Lung microvascular endothelial cell (primary cell): ENCODE measurements at places on chromosomes 5 and 9. TPM values are rescaled to one million over a fixed set of nuclear protein-coding genes. Genes with fewer than 3 reads are reported as not detected.

The DDX4 gene
- total RNA-seq, result not detected in 2 replicates

The CDH6 gene
- total RNA-seq, result under 0.01 TPM in 1 of 2 replicates, not detected in the other

The EIF4EBP3 gene
- 0.87 and 1.2 TPM in 2 replicates for total RNA-seq

The SLC6A3 gene
- total RNA-seq, result not detected in 2 replicates

GRCh38 chr9:79883073-79883645 lies 311.4 kb downstream of the TLE4 start:
- no peak for DNase-seq

- DNase-seq, result no peak
Measured at GRCh38 chr9:16735001-16735400, 135.5 kb downstream of the BNC2 start.

The GRIN1 gene
- total RNA-seq, result under 0.01 and 0.22 TPM in 2 replicates

GRCh38 chr9:7223981-7224380 lies 466.2 kb downstream of the KDM4C start:
- no peak for DNase-seq

- DNase-seq, result no peak
Measured at GRCh38 chr9:83680233-83680632, 27.5 kb downstream of the UBQLN1 start.

- no peak for DNase-seq
Measured at GRCh38 chr9:108445431-108446071, 410.2 kb downstream of the ACTL7B start.

- peak; percentile 84 for DNase-seq
Measured at GRCh38 chr5:180291943-180292831, at the start of gene MAPK9. Gene MAPK9 (minus strand): TSS chr5:180292083. CDS start chr5:180280561, 11,522 bp downstream.

The FOXD4L6 gene
- total RNA-seq, result under 0.01 TPM in 1 of 2 replicates, not detected in the other

The PHF24 gene
- not detected in 2 replicates for total RNA-seq

The NRARP gene
- total RNA-seq, result 18.7 and 28.3 TPM in 2 replicates

- DNase-seq, result no peak
Measured at GRCh38 chr9:78644359-78644758, 347.4 kb downstream of the PSAT1 start.

The NR4A3 gene
- total RNA-seq, result under 0.01 TPM in 2 replicates

DNA sequence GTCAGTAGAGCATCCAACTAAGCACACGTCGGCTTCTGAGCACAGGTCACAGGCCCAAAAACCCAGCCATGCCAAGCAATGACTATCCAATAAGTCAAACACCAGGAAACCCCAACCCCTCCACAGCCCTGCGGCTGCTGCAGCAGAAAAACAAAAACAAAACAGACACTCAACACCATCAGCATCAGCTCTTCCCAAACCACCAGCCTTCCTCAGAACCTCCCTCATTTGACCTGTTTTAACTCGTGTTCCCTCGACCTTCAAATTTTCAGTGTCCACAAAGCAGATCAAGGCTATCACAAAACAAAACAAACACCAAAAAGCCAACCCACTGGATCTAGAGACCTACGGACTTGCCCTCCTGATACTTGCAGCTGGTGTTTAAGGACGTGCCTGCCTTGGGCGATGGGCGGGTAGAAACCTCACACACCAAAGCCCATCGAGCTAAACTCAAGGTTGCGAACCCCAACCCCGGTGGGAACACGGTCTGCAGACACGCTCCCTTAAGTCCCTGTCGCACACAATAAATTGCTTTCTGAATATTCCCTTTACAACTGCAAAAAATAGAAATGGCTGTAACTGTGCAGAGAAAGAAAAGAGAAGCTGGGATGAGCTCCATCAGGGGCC lies 247.1 kb upstream of the ANKRD55 start:
- no peak for DNase-seq

DNA sequence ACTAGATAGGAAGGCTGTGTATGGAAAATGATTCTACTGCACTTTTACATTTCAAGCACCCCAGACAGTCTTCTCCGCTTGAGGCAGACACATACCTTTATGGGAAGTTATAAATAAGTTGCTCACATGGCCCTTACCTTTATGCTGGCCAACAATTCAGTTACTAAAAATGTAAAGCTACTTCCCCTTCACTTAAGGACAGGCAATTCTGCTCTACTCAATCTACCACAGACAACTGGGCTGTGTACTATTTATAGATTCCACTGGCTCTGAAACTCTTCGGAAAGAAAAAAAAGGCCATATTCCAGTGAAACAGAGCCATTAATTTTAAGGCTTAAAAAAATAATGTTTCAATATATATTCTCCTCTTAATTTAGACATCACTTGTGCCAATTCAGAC lies 59.4 kb downstream of the ELAVL2 start:
- no peak for DNase-seq

DNA sequence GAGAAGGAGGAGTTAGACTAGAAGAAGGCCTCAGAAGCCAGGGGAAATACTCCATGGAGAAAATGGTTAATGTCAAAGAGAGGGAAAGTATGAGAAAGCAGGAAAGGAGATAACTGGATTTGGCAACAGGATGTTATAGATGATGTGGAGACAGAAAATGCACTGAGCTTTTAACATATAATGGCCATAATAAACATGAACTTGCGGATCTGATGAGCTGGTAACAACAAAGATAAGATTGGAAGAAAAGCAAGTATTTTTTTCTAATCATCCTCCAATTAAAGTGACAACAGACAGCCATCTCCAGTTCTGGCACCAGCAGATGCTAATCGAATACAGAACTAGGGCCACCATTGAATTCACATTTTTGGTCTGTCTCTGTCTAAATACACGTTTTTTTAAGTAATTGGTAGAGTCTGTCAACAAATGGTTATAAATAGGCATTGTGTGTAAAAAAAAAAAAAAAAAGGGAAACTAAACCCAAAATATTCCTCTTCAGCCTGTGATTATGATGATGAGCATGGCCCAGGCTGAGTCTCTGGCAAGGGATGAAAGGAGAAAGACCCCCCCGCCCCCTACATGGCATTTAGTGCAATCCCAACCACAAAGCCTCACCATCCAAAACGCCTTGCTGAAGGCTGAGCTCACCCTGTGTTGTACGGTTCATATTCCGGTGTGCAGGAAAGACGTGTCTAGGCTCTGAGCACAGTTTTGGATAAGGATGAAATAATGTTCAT lies 149.5 kb upstream of the LHFPL2 start:
- DNase-seq, result no peak

The JMY gene
- 6.8 and 11.5 TPM in 2 replicates for total RNA-seq

DNA sequence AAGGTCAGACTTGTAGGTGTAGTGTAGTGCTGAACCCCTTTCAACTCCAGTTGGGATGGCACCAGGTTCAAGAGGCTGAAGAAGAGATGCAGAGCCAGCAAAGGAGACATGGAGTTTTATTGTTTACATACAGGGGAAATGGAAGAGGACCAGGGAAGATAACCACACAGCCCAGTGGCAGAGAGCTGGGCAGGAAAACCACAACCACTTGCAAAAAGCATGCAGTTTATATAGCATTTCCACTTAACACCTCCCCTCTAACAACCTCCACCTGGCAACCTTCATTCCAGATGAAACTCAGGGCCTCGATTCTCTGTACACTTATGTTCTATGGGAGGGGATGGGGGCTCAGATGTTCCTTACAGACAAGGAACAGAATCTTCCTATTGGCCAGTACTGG lies 56.9 kb downstream of the SNX24 start:
- no peak for DNase-seq

The CARTPT gene
- not detected in 2 replicates for total RNA-seq

- no peak for DNase-seq
Measured at GRCh38 chr9:126872516-126872915, 12.1 kb downstream of the ZBTB34 start.

The TMEM215 gene
- not detected in 2 replicates for total RNA-seq
